Gastroesophageal sphincter (tissue), 4 donors: ENCODE measurements at places on chromosomes 6 and 20.

GRCh38 chr6:26031151-26031594, 56.1 kb upstream of the HFE start:
- no peak for ATAC-seq

- no peak for ATAC-seq
Measured at GRCh38 chr6:160060920-160061447, 60.6 kb upstream of the SLC22A1 start.

DNA sequence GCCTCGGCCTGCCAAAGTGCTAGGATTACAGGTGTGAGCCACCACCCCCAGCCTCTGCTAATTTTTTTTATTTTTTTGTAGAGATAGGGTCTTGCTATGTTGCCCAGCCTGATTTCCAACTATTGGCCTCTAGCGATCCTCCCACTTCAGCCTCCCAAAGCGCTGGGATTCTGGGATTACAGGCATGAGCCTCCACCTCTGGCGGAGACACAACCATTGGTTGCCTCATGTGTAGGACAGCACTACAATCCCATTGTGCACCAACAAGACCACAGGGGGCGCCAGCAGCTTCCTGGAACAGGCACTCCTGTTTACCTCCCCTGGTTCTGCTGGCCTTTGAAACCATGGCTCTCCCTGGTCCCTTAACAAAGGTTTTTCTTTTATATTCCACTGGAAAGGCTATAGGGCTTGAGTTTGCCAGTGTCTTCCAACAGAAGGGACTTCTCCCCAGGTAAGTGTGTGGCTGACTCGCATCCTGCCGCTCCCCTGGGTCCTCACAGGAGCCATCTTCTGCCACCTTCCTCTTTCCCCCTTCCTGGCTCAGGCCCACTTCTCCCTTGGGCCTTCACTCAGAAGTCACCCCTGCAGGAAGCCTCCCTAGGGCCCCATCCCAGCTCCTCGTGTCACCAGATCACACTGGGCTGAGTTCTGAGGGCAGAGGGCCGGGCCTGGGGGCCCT, 39.2 kb upstream of the TLDC2 start:
- no peak for ATAC-seq

- no peak for ATAC-seq
Measured at GRCh38 chr6:95266537-95267258, 310.6 kb upstream of the MANEA start.

GRCh38 chr6:7016226-7016625, 91.5 kb upstream of the RREB1 start:
- ATAC-seq = no peak

GRCh38 chr20:63858393-63859165, 2.7 kb upstream of the ABHD16B start:
- peak; percentile 20 for ATAC-seq

DNA sequence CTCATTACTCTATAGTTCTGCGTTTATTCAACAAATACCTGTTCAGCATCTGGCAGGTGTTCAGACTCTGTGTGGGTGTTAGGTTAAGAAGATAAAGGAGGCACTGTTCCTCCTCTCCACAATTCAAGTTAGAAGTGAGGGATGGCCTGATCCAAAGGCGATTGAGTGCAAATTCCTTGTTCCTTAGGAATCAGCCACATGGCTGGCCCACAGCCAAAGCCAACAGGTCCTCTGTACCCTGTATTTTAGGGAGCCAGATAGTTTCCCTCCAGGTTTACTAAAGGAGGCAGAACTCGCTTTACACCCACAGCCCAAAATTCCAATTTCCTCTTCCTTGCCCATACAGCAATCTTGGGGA, 5.0 kb upstream of the CD40 start:
- no peak for ATAC-seq

DNA sequence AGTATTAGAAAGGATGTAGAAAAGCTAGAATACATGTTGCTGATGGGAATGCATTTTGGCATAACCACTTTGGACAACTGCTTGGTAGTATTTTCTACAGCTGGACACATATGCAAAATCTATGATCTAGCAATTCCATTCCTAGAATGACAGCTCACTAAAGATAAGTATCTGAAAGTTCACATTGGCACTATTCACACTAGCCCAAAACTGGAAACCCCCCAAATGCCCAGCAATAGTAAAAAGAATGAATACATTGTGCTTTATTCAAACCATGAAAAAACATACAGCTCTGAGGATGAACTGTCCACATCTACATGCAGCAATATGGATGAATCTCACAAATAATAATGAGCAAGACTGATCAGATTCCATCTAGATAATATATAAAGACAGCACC, 79.0 kb downstream of the PPP1R3G start:
- no peak for ATAC-seq

DNA sequence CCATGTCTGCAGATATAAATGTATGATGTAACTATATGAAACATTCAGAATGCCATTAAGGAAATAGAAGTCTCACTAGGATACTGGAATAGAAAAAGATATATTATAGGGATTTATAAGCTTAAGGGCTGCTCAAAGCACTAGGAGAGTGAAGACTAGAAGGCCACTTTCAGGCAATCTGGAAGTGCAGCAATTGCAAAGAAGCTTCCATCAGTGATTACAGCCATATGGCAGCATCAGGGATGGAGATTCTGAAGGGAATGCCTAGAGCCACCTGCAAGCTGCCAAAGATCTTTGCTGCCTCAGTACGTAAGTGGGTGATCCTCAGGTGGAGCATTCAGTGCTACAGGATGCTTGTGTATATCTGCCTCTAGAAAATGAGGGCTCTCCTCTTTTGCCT, 796.2 kb upstream of the EPHA7 start:
- no peak for ATAC-seq

- ATAC-seq = no peak
Measured at GRCh38 chr6:156508923-156509322, 268.3 kb upstream of the ARID1B start.

DNA sequence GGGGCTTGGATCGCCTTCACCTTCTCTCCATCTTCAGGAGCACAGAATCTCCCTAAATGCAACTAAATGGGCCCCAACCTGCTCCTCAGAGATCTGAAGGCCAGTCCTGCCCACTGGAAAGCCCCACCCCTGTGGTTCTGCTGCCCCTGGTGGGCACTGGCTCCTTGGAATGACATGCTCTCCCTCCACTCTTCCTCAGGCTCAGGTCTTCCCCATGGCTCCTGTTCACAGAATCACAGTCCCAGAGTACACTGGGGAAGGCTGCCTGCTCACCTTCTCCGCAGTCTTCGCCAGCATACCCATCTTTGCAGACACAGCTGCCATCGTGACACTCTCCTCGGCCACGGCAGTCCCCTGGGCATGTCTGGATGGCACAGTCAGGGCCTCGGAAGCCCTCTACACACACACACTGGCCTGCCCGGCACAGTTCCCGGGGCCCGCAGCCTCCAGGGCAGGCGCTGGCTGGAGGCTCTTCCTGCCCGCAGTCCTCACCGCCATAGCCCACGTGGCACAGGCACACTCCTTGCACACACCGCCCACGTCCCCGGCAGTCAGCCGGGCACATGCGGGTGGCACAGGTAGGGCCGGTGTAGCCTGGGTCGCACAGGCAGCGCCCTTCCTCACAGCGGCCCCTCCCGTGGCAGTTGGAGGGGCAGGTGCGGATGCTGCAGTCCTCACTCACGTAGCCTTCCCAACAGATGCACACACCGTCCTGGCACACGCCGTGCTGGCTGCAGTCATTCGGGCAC, 13.6 kb downstream of the TNXB start:
- no peak for ATAC-seq

DNA sequence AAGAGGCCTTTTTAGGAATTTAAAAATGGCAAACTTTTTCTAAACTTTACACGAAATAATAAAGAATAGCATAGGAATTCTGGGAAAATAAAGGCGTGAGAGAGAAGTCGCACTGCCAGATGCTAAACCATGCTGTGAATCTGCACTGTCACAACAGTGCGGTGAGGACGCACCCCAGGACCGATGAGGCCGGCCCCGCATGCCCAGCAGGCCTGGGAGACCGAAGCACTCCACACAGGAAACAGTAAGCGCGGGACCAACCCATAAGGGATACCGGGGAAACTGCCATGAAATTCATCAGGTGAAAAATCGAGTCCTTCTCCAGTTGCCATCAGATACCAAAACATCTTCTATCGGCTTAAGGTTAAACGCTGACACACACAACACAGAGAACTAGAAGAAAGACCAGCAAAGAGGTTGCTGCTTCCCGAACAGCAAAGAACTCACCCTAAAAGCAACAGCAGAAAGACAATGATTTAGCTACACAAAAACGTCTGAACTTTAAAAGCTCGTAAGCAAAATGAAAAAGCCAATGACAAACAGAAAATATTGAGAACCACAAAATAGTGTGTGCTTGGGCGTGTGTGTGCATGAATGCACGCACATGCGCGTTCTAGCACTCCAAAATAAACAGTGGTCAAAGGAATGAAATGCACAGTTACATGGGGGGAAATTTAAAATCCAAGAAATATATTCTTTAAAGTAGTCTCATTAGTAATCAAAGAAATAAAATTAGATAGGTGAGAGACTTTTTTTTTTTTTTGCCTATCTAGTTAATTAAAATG, 15.4 kb downstream of the RAMACL start:
- no peak for ATAC-seq

DNA sequence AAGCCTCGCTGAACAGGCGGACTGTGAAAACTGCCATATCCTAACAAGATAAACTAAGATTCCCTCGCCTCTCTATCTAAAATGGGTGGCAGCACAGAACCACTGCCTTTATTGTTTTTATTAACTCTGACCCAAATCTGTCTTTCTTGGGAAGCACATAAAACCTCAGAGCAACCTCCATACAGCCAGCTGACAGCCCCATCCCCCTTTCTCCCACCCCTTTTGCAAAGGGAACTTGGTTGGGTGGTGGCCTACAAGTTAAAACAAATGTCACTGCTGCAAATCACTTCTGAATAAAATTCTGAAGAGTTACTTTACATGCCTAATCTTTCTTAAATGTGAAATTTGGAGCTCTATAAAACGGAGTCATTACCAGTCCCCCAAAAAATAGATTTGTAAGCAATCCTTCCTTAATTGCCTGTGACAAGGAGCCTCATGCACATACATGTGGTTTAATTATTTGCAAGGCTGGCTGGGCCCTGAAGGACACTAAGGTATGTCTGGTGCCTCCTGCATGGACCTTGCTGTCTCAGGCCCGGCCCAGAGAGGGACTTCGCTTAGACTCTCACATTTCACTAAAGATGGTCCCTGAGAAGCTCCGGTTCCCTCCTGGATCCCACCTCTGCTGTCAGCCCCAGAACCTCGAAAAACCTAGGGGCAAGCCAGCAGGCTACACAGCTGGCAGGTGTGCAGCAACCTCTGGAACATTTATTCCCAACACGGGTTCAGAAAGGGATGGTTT, 21.7 kb downstream of the PXDC1 start:
- ATAC-seq = no peak

- ATAC-seq = no peak
Measured at GRCh38 chr6:157651731-157652490, 171.1 kb upstream of the SNX9 start.

DNA sequence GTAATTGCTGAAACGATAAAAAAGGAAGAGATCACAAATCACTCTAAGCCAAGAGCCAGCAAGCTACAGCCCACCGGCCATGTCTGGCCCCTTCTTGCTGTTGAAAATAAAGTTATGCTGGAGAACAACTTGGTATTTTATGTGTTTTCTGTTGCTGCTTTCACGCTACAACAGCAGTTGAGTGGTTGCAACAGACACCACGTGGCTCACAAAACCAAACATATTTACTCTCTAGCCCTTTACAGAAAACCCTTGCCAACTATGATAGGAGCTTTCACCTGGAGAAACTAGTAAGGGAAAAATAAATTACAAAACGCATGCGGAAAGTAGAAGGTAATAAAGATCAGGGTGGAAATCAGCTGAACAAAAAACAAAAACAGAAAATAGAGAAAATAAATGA, 41.1 kb upstream of the SLCO4A1 start:
- no peak for ATAC-seq

- ATAC-seq = no peak
Measured at GRCh38 chr6:115969207-115969929, 91.3 kb downstream of the FRK start.

DNA sequence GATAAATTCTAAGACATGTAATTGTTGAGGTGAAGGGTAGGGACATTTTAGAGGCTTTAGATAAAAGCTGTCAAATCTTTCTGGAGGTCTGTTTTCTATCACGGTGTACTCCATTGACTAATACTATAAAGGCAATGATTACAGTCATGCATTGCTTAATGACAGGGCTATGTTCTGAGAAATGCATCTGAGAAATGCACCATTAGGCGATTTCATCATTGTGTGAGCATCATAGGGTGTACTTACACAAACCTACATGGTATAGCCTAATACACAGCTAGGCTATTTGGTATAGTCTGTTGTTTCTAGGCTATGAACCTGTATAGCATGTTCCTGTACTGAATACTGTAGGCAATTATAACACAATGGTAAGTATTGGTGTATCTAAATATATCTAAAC, 71.3 kb upstream of the FYN start:
- no peak for ATAC-seq

DNA sequence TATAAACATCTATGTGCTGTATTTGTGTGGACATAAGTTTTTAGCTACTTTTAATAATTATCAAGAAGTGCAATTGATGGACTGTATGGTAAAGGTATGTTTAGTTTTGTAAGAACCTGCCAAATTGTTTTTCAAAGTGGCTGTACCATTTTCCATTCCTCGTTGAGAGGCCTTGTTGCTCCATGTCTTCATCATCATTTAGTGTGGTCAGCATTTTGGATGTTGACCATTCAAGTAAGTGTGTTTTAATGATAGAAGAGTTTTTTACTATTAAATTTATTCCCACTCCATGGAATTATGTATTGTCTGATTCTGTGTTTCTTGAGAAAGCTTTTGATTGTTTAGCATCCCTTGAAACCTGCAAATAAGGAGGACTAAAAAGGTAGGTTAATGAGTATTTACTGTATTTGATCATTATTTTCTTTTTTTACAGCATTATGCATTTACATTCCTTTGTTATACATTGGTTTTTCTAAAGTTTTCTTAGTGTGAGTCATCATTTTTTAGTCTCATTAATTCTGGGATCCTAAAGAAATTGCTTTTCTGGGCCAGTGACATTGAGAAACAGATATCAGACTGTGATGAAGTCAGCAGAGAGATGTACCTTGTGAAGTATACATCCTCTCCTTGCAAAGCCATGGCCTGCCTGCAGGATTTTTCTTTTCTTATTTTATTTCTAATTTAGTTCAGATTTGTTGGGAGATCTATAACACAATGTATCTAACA, 312.8 kb upstream of the PTCHD4 start:
- no peak for ATAC-seq

DNA sequence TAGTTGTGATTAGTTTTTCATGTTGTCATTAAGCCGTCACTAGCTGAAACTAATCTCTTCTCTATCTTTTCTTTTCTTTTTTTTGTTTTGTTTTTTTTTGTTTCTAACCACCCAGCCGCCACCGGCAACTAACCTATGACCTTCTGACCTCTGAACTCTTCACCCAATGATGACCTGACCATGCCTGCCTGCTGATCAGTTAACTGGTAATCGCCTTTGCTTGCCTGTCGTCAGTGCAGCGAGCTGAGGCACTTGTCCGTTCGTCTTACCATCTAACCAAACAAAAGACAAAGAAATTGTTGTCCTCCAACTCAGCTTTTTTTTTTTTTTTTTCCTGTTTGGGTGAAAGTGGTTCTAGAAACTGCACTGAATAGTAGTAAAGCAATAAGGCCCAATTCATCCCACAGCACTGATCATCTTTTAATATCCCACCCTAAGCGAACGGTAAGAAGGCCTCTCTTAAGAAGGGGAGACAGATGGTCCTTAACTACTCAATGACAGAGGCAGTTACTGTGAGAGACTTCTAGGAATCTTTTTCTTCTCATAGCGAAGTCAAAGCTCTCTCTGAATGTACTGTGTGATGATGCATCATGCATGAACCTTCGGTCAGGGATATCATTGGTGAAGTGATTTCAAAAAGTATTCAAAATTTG, 156.2 kb downstream of the QKI start:
- ATAC-seq = no peak

GRCh38 chr6:158684745-158685324, 35.0 kb downstream of the SYTL3 start:
- ATAC-seq = peak; percentile 58
